ENCODE measurements at places on chromosomes 16 and 17.

DNA sequence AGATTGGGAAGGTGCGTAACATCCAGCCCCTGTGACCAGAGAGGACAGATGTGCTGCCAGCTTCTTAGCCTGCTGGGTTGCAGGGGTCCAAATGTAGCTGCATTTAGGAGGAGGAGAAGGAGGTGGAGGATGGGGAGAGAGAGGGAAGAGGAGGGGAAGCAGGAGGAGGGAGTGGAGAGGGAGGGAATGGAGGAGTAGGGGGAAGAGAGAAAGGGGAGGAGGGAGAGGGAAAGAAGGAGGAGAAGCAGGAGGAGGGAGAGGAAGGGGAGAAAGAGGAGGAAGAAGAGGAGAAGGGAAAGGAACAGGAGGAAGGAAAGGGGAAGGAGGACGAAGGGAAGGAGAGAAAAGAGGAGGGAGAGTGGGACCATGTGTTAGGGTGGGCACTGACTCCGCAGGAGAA lies 108.6 kb downstream of the ABCC12 start:
- DNase-seq = no peak

DNA sequence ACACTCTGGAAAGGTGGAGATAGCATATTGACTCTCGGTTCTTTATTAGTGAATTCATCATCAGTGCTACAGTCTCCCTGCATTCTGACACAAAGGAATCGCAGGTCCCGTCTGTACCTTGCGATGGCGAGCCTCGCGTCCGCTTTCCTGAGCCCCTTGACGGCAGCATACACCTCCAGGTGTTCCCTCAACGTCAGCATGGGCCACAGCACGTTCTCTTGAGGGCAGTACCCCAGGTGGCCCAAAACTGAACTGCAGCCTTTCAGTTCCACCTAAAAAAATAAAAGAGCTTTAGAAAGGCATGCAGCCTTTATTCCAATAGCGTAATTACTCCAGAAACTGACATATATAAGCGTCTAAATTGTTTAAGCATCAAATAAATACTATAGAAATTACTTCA lies 24.2 kb upstream of the ABCA9 start:
- peak; percentile 40 for DNase-seq

- no peak for DNase-seq
These were observed 31.2 kb downstream of the NSMCE1 start for GRCh38 chr16:27237219-27238015.

- DNase-seq = peak; percentile 84
These were observed at the start of gene PRR29 for GRCh38 chr17:63998050-63998720. Gene PRR29 (plus strand): TSS chr17:63998351. CDS start chr17:63998365, 14 bp downstream.

DNA sequence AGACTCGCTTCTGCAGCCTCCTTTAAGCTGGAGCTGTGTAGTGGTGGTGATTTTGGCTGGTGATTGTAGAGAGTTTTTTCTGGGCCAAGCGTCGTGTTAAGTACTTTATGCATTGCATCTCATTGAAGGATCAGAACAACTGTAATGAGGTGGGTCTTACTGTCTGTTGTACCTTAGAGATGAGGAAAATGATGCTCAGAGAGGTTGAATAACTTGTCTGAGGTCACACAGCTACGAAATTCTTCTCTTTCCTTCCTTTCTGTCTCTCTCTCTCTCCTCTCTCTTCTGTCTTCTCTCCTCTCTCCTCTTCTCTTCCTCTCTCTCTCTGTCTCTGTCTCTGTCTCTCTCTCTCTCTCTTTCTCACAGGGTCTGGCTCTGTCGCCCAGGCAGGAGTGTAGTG lies 82.8 kb downstream of the CNGB1 start:
- no peak for DNase-seq

DNA sequence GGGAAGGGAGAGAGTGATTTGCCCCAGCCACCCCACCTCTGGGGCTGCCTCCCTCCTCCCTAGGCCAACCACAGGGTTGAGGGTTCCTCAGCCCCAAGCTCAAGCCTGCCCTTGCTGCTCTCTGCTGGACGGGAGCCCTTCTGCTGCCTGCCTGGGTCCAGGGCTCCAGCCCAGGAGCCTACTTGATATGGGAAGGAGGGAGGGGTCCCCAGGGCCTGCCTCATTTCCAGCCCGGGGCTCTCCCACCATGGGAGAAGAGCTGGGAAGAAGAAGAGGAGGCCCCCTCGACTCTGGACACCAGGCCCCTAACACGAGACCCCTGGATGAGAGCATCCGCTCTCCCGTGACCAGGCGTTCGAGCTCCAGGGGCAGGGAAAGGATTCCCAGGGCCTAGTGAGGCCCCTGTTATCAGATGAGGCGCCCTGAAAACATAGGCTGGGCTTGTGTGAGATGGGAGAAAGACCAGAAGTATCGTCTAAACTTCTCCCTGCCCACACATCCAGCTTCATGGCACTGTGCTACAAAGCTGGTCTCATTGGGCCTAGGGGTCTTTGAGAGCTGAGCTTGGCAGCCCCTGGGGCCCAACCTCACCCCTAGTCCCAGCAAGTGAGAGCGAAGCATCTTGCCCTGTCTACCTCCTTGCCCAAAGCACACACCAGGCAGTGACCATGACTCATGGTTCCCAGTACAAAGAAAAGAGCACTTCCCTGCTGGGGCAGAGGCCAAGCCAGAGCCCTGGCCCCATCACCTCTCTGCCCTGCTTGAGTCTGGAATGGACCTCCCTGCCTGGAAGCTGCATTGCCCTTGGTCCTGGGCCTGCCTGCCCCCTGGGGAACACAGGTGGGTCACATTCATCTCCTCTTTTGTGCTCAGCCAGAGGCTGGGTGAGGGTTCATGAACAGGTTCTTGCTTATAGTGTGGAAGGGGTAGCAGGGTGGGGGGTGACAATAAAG lies 987 bp downstream of the SLC16A5 start:
- peak; percentile 84 for DNase-seq

- no peak for DNase-seq
These were observed 425.1 kb downstream of the MAF start for GRCh38 chr16:79175286-79176057.

DNA sequence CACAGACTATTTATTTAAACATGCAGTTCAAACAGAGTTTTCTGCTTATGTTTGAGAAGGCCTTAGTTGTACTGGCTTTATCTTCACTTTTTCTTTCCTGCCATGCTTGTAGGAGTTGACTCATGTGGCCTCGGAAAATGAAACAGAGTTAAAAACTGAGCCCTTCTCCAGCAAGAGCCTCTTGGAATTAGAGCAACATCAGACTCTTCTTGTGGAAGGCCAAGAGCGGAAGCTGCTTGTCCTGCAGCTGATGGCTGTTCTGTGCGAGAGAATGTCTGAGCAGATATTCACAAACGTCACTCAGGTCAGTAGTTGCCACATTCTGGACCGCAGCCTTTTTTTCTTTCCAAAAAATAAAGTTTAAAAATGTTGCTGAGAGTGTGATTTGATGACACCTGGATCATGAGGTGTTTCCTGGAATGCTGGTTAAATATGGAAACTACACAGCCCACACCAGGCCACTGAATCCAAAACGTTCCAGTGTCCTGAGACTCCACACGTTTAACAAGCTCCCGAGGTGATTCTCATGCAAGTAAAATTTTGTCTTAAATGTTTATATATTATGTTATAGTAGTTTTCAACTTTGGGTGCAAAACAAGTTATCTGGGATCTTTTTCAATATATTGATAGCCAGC lies 65.9 kb downstream of the TANGO6 start:
- DNase-seq = no peak

DNA sequence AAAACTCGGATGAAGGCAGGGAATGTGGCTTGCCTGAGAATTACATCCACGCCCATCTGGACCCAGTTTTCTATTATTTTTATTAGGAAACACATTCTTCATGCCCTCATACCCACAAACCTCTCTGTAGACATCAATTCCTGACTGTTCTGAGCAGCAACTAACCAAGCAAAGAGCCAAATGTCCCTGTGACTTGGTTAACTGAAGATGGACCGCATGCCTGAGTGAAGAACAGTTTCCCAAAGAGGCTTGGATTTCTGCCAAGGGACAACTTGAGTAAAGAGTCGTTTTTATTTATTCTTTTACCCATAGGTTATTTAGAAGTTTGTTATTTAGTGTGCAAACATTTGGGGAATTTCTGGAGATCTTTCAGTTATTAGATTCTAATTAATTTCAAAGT lies 259.8 kb downstream of the GRIN2A start:
- DNase-seq = no peak

DNA sequence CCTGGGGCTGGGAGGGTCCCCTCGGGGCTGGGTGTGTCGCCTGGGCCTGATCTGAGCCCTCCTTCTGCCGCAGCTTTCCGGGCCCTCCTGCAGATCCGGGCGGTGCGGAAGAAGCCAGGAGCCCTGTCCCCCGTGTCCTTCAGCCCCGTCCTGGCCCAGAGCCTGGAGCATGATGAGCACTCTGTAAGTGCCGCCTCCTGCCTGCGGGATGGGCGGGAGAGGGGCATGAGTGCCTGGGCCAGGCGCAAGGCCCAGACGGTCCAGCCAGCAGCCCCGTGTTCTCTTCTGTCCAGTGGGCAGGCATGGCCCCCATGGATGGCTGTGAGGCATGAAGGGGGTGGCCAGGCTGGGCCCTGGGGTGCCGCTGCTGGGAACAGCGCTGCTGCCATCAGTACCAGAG lies 16.0 kb upstream of the NUDT16L1 start:
- DNase-seq = no peak

GRCh38 chr17:42920922-42921321 lies 20.3 kb downstream of the G6PC1 start:
- DNase-seq = peak; percentile 37

DNA sequence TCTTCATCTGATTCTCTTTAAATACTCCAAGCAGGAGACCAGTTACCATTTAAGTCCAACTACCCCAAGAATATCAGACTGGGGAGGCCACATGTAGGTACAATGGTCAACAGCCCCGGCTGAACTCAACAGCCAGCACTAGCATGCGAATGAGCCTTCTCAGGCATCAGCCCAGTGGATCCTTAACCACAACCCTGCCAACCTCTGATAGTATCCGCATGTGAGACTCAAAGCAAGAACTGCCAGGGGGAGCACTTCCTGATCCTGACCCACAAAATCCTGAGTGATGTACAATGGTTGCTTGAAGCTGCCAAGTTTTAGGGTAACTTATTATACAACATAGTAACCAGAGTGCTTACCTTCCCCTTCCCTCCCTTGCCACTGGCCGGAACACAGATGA lies 4.0 kb downstream of the PYY start:
- peak; percentile 6 for DNase-seq

DNA sequence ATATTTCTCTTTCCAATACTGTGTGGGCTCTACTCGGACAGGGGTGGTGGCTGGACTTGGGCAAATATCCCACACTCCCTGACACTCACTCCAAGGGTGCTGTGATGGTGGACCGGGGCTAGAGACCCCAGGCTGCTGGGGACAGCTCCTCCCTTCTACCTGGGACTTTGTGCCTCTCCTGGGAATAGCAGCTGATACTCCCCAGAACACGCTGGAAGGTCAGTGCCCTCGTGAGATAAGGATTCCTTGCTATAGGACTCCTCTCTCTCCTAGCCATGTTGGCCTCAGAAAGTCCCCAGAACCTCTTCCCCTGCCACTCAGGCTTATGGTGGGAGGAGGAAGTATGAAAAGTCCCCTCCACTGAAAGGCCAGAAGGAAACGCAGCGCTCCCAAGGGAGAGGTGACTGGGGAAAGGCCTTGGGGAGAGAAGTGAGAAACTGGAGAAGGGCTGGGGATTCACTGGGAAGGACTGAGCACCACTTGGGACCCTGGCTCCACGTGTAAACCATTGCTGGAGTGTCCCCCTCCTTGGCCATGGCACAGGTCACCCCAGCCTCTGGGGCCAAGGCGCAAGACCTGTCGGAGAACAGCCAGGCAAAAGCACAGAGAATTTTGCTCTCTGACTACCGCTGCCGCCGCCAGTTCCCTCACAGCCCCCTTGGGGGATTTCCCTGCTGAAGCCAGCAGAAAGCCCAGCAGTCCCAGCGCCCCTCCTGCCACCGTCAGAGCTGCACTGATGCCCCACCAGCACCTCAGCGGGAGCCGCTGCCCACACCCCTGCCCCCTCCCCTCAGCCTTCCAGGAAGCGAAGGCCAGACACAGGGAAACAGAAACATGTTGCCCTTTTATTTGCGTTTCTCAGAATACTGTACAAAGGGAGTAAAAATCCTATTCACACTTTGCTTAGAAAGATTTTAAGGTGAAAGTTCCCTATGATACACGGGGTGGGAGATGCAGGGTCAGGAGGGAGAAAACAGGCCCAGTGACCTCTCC lies 2.1 kb upstream of the GSDMB start:
- DNase-seq = peak; percentile 83

GRCh38 chr16:24141466-24141865 lies 114.7 kb upstream of the CACNG3 start:
- DNase-seq = no peak

- no peak for DNase-seq
These were observed 9.3 kb downstream of the SSTR5 start for GRCh38 chr16:1081734-1082265.

GRCh38 chr17:50909765-50910605 lies 43.8 kb upstream of the TOB1 start:
- peak; percentile 56 for DNase-seq

DNA sequence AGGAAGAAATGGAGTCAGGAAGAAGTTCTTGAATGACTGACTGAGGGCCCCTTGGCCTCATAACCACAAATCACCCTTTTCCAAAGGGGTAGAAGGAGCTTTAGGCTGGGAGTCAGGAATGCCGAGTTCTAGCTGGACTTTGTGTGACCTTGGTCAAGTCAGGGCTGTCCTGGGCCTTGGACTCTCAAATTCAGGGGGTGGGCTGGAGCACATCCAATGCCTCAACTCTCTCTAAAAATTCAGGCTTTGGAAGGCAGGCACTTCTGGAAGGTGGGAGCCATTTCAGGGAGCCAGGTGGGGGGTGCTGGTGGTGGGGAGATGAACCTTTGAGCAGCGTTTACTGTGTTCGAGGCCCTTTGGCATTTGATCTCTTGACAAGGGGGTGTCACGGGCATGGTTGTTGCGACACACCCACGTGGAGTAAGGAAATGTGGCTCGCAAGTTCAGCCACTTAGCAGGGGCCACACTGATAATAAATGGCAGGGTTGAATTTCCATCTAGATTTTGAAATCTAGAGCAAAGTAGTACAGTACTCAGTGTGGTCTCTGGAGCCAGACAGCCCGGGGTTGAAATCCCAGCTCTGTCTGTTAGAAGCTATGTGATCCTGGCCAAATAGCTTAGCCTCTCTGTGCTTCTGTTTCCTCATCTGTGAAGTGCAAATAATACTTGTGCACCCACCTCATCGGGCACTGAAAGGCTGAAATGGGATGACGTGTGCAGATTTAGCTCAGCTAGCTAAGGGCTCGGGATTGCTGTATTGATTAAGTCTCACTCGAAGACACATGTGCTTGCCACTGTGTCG lies 47.1 kb upstream of the CIBAR2 start:
- no peak for DNase-seq

- no peak for DNase-seq
These were observed 466.5 kb upstream of the MAF start for GRCh38 chr16:80066805-80067580.

DNA sequence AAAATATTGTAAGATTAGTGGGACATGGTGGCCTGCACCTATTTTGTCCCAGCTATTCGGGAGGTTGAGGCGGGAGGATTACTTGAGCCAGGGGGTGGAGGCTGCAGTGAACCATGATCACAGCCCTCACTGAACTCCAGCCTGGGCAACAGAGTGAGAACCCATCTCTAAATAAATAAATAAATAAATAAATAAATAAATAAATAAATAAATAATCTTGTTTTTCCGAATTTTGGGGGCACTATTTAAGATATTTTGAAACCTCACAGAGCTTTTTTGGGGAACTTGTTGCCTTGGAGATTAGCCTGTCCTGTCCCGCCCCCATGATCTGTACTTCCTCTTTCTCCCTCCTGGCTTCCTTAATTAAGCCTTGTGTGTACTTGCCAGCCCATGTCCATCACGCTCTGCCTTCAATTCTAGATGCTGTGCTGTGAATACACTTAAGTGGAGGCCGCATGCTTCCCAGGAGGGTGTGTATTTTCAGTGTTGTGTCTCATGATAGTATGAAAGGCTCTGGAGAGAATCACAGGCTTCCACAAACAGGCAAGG lies 4.4 kb downstream of the LGALS9 start:
- peak; percentile 25 for DNase-seq

All from small intestine (tissue), 16 donors.